ENCODE measurements at places on chromosomes 5 and 9.

GRCh38 chr5:78699552-78700153 is 51.1 kb upstream of the LHFPL2 start:
- DNase-seq: no peak

DNA sequence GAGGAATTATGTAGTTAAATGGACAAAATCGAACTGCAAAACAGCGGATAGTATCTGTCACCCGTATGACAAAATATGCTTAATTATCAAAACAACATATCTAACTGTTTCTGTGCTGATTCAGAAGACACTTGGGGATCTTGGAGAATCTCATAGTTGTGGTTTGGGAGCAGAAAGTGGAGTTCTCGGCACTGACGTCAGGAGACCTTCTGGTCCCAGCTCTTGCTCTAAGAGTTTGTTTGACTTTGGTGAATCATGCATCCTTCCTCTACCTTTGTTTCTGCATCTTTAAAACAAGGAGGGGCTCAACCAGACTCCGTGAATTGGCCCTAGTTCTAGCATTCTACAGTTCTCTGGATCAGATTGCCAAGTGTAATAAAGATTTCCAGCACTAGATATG is 37.0 kb upstream of the TAF1L start:
- DNase-seq: no peak

DNA sequence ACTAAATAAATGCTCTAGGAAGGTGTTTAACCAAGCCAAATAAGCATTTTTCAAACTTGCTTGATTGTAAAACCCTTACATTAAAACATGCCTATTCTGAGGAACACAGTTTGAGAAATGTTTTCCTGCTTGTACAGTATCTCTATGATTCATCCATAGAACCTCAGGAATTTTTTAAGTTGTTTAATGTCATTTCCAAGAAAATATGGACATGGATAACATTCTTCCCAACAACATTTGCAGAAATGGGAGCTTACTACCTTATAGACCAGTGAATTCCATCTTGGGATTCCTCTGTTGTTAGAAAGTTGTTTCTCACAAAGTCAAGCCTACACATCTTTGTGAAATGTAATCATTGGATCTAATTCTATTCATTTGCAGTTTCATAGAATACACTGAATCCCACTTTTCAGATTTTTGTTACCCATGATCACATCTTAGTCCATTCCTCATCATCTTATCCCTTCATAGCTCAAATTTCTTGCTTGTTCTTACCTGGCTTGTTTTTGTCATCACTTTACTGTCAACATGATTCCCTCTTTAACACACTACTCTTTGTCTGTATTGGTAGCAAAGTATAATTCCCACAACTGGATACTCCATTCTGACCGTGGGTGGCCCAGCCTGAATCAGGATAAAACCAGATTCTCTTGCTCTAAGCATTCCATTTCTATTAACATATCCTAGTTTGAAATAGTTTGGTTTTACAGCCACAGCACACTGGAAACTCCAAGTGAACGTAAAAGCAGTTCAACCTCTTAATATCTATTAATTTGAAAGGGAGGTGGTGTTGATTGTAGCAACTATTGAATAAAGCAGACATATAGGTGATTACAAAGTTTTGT is 49.4 kb upstream of the PAPPA start:
- no peak for DNase-seq

DNA sequence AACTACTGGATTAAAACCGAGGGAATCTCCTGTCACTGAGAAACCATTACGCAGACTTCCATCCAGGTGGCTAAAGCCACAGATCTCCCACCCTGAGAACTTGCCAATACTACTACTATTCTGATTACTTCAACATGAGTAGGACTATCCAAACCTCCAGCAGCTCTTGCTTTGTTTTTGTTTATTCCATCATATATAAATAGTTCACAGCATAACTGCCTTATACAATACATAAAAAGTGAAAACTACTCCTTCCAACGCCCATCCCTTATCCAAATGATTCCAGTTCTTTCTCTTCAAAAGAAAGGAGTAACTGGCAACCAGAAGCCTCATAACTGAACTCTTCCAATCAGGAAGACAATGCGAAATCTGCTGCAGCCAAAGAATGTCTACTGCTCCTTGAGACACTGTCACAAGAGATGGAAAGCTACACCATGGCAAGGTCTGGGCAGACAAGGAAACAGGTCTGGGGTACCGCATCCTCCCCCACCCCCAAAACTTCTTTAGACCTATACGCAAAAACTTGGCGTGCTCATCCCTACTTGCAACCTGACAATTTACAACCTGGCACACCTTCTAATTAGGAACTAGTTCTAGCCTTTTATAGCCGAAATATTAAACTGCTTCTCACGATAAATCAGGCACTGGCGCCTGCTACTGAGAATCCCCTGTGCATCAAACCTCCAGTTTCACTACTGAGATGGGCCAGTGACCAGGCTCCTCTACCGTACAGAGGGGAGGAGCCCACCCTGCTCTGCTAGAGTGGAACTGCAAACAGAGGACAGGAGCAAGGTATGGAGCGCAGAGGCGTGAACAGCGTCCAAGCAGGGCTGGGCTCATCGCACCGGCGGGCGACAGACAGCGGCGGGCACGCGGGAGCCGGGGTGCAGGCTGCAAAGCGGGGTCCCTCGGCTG is 986 bp downstream of the PLPP1 start:
- peak; percentile 76 for DNase-seq

DNA sequence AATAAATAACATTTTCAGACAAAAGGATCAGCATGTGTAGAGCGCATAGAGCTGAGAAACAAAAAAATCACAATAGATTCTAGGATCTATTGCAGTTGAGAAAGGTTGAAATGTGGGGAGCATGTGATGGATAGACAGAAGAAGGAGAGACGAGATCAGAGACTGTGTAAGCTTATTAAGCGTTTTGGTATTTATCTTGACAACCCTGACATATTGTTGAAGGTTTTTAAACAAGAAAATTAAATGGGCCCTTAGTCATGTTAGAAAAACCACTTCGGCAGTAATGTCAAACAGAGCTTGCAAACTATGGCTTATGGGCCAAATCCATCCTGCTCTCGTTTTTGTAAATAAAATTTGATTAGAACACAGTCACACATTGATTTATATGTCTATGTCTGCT is 200.5 kb upstream of the KLF4 start:
- no peak for DNase-seq

- no peak for DNase-seq
These were observed 17.8 kb downstream of the FBXO38 start for GRCh38 chr5:148401604-148402003.

DNA sequence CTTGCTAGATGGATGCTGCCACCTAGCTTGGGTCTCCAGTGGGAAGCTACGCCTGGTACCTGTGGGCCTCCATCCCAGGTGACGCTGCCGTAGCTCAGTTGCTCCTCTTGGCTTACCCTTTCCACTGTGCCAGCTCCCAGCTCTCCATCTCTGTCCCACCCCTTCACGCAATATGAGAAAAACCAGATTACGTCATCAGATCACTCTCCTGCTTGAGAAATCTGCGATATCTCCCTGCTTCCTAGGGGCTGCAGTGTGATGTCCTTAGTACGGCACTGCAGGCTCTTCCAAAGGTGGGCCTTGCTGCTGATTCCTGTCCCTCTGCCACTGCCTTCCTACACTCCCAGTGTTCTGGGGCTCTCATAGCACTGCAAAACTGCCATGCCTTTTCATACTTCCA is 28.9 kb downstream of the NSG2 start:
- DNase-seq: no peak

GRCh38 chr5:142048272-142048671 is 35.4 kb upstream of the GNPDA1 start:
- DNase-seq: no peak

DNA sequence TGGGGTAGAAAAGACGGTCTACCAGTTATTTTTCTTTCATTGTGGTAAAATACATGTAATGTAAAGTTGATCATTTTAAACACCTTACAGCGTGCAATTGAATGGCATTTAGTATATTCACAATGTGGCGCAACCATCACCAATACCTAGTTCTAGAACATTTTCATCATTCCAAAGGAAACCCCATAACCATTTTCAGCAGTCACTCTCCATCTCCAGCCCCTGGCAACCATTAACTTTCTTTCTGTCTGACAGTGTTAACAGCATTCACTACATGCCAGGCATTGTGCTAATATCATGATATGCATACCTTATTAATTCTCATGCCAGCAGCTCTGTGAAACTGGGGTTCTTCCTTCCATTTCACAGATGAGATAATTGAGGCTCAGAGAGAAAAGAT is 32.0 kb downstream of the PTGS1 start:
- DNase-seq: no peak

- DNase-seq: peak; percentile 9
These were observed 52.9 kb downstream of the BARX1 start for GRCh38 chr9:93902051-93902779.

DNA sequence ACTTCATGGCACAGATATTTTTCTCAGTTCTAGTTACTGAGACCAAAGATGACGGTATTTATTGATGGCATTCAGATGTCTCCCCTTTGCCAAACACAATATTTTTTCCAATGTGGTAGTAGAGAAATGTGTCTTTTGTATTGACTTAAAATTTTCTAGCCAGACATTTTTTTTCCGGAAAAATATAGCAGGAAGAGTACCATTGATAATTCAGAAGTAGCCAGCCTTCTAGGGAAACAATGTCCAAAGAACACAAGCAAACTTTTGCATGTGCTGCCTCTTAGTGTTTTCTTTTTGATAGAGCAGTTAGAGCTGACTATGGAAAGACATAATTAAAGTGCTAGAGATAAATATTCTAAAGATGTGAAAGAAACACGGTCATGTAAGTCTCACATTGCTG is 231.4 kb downstream of the MARCHF11 start:
- no peak for DNase-seq

- DNase-seq: peak; percentile 79
These were observed 7.2 kb downstream of the SOWAHA start for GRCh38 chr5:132820162-132820754.

GRCh38 chr5:6861036-6861435 is 147.8 kb downstream of the TENT4A start:
- DNase-seq: no peak

- no peak for DNase-seq
These were observed 10.2 kb upstream of the STING1 start for GRCh38 chr5:139492700-139493192.

GRCh38 chr5:74952406-74952805 is 86.2 kb upstream of the FAM169A start:
- no peak for DNase-seq

DNA sequence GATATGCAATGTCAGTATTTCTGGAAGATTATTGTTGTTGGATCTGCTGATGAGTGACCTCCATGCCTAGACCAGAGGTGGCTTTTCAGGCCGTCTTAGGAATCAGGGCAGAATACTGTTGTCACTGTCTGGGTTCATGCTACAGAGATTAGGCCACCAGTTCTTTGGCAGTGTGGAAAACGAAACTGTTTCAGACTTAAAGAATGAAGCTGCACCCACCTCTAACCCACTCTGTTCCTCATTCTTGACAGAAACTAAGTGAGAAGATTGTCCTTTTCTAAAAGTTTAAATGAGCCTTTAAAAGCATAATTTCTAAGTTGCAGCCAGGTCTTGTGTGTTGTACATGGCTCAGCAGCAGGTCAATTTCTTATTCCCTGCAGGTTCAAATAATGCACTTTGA is 444.3 kb downstream of the ENC1 start:
- no peak for DNase-seq

DNA sequence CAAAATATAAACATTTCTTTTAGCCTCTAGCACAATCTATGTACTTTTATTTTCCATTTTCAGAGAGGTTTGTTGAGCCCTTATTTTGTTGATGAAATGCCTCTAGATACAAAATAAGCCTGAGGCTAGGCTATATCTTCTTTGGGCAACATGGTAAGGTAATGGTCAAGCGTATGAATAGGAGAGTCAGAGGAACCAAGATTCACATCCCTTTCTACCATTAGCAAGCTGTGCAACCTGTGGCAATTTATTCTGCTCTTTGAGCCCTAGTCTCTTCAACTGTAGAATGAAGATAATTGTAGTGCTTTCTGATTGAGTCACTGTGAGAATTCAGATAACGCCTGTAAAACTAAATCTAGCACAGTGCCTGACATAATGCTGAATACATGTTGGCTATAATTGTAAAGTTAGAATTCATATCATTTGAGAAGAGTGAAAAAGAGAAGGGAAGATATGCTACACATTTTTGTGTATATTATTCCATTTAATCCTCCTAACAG is 412.5 kb downstream of the CCDC171 start:
- DNase-seq: no peak

DNA sequence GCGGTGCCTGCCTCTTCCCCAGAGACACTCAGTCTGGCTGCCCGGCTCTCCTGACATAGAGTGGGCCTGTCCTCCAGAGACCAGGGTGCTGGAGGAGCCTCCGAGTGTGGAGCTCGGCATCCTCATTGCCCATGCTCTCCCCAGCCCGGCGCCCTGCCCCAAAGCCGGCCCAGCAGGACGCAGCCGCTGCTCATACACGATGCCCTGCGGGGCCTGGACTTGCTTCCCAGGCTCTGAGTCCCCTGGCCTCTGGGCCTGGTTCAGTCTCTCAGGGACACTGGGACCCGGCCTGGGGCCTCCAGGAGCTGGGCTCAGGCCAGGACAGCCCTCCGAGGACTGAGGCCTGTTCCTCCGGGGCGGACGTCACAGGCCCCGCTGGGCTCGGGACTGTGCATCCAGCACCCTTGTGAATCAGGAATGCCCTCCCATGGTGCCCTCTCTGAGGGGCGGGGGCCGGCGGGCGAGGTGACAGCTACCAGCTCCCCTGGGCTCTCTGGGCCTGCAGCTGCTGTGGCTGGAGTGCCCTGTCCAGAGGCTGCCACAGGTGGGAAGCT is 23.2 kb downstream of the TPPP start:
- no peak for DNase-seq

- DNase-seq: no peak
These were observed 35.3 kb downstream of the APTX start for GRCh38 chr9:32965999-32966722.

DNA sequence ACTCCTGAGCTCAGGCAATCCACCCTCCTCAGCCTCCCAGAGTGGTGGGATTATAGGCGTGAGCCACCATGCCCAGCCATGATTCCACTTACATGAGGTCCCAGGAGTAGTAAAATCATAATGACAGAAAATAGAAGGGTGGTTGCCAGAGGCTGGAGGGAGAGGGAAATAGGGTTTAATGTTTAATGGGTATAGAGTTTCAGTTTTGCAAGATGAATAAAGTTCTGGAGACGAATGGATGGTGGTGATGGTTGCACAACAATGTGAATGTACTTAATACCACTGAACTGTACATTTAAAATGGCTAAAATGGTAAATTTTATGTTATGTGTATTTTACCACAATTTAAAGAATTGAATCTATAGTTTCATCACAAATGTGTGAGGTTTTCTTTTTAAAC is 146.5 kb upstream of the ABCA1 start:
- DNase-seq: no peak

DNA sequence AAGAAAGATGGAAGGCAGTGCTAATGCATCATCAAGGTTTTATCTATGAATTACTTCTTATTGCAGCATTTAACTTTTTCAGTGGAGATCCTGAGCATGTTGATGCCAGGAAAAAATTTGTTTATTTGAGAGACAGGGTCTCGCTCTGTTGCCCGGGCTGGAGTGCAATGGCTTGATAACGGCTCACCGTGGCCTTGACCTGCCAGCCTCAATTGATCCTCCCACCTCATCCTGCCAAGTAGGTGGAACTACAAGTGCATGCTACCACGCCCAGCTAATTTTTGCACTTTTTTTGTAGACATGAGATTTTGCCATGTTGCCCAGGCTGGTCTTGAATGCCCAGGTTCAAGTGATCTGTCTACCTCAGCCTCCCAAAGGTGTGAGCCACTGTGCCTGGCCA is 47.2 kb downstream of the AOPEP start:
- no peak for DNase-seq

GRCh38 chr9:134550584-134550983 is 91.0 kb upstream of the COL5A1 start:
- no peak for DNase-seq

Measured in right hindlimb (tissue), 1 donor.